ENCODE measurements at places on chromosomes 7 and 10.

GRCh38 chr10:46551701-46552525 lies 4.5 kb downstream of the GPRIN2 start:
- no peak for DNase-seq

GRCh38 chr10:22629852-22630233 lies 84.5 kb downstream of the PIP4K2A start:
- no peak for DNase-seq

DNA sequence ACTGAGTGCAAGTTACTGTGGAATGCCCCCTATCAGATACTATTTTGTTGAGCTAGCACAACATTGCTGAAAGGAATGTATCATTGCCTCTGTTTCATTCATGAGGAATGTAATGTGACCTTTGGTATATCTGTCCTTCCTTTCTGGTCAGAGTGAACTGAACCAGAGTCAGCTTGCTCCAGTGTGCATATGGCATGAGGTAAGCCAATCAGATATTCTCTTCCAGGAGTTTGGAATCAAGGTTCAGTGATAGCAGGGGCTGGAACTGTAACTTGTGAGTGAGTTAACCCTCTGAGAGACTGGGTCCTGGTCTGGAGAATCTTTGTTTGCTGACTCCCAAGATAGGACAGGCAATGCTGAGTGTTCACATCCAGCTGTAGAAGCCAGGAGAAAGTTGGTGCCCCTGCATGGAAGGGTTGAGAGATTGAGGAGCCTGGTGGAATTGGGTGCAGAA lies 45.3 kb upstream of the OSBPL3 start:
- DNase-seq = no peak

- DNase-seq = no peak
Observed at GRCh38 chr10:92990615-92991014, 70.0 kb upstream of the CYP26C1 start.

GRCh38 chr7:3055626-3056025 lies 12.0 kb upstream of the CARD11 start:
- DNase-seq = no peak

DNA sequence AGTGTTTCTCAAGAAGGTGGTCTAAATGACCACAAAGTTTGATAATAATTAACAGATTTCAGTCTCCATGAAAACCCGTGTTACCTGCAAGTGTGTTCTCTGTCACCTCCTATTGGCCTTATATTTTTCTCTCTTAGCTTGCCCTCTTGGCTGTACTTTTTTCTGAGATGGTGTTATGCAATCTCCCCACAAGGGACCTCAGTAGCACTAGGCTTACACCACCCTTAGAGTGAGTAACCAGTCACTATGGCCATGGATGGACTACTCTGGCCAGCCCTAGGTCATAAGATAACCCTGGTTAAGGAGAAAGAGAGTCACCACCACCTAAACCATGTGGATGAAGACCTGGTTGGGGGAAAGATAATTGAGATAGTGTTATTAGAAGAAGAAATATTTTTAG lies 76.8 kb downstream of the NPSR1 start:
- DNase-seq = no peak

DNA sequence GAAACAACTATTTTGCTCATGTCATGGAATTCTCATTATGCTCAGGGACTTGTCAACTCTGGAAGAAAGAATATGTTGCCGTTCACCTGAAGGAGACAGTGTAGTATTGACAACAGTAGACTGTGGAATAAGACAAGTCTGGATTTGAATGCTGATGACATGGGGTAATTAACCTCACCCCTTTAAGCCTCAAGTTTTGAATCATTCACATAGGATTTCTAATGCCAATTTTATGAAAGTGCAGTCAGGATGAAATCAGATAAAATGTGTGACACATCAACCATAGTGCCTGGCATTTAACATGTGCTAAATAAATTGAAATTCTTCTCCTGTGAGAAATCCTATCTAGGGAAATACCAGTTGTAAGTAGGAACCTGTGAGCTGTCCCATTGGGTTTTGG lies 305.8 kb downstream of the KIF20B start:
- DNase-seq = no peak

Data from activated gamma-delta T cell (primary cell).